ENCODE measurements at places on chromosomes 7 and 10. TPM values are rescaled to one million over a fixed set of nuclear protein-coding genes. Genes with fewer than 3 reads are reported as not detected.

DNAJB12 gene
- polyA plus RNA-seq: 32.3 TPM

ITGA8 gene
- 43.6 TPM for polyA plus RNA-seq

CLRN3 gene
- polyA plus RNA-seq: 17.7 TPM

RGR gene
- 0.16 TPM for polyA plus RNA-seq

C1QL3 gene
- 0.76 TPM for polyA plus RNA-seq

DNA sequence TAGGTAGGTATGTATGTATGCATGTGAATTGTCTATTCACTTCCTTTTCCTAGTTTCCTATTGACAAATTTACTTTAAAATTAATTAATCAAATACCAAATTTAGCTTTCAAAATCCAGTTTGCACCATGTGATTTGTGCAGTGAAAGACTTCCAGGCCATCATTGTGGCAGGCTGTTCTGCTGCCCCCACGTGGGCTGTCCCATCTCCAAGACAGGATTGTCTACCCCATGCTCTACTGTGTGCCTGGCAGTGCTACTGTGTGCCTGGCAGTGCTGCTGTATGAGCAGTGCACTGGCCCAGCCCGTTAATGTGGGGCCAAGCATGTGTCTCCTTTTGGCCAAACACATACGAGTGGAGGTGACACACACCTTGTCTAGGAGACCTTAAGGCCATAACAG is 374.8 kb downstream of the GFRA1 start:
- no peak for DNase-seq

DNA sequence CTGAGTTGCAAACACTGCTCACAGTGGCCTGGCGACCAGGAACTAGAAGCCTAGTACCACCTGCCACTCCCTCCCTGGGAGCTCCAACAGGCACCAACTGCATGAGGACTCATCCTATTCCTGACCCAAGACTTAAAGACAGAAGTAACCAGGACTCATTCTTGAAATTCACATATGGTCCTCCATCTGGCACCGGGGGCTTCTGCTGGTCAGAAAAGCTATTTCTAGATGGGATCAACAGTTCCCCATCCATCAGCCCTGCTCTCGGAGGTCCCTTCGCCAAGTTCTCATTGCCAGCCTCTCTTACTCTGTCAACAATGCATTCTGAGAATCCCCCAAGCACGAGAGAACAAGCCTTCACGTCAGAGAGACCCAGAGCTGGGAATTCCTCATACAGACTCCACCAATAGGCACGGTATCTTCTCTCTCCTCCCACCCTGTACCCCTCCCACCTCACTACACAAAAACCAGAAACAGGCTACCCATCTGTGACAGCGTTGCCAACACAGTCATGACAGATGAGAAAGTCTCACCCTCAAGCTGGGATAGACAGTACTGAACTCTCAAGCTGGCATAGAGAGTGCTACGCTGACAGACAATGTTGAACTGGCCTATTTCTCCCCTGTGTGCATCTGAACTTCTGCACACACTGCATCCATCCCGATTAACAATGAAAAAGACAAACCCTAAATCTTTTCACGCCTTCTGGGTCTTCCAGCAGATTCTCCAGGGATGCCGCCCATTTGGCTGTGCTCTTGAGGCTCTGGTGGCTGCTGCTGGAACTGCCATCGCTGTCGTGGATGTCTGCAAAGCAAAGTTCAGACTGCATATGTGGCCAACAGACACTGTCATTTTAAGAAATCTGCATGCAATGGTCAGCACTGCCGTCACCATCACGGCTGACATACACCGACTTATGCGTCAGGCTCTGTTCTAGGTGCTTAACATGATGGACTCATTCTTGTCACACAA is 15.6 kb downstream of the RGS10 start:
- DNase-seq: no peak

DNA sequence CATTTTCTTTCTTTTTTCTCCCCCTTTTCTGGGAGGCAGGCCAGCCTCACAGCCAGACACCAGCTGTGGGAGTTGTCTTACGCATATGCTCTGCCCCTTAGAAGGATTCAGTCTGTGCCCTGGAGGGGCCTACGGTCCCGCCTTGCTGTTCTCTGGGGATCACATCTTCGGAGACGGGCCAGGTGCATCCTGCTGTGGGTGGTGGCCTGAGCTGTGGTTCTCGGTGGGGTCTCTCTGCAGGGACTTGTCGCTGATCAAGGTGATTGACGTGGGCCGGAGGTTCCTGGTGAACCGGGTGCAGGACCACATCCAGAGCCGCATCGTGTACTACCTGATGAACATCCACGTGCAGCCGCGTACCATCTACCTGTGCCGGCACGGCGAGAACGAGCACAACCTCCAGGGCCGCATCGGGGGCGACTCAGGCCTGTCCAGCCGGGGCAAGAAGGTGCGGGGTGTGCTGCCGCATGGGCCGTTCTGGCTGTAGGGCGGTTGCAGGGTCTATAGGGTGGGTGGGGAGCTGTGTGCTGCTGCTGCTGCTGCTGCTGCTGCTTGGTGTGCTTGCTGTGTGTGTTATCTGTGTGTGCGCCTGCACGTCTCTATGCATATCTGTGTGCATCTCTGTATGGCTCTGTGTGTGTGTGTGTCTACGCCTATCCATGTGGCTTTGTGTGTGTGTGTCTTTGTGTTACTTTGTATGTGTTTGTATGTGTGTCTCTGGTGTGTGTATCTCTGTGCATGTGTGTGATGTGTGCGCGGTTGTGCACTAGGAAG is 17.9 kb downstream of the PFKFB3 start:
- DNase-seq: no peak

GRCh38 chr7:45451342-45452035 is 122.7 kb upstream of the ADCY1 start:
- DNase-seq: no peak

DNA sequence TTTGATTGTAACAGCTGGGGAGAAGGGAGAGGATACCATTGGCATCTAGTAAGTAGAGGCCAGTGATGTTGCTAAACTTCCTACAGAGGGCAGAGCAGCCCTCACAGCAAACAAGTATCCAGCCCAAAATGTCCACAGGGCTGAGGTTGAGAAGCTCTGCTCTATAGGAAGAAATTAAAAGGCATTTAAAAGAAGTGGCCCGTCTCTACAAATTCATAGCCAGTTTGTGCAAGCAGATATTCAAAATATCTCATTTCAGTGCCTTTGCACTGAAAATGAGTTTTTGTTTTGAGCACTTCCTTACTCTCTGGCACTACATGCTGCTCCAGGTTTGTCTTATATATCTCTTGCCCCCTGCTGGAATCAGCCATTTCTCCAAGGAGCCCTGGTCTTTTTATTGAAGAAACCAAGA is 330.0 kb downstream of the BBS9 start:
- DNase-seq: no peak

DNA sequence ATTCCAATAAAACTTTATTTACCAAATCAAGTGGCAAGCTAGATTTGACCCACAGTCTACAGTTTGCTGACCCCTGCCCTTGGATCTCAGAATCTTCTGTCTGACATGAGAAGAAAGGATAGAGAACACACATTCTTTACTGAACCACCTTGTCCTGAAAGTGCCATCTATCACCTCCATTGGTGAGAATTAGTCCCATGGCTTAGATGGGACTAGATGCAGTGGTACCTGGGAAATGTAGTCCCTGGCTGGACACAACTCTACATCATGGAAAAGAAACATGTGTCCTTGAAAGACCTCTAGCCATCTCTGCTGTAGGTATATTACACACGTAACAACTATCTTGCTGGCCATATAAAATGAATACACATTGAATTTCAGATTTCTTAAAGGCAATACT is 336.2 kb downstream of the LHFPL3 start:
- DNase-seq: no peak

All from left renal cortex interstitium (tissue), 4 donors.